SK-N-MC (cell line): ENCODE measurements at places on chromosomes 12 and 14.

DNA sequence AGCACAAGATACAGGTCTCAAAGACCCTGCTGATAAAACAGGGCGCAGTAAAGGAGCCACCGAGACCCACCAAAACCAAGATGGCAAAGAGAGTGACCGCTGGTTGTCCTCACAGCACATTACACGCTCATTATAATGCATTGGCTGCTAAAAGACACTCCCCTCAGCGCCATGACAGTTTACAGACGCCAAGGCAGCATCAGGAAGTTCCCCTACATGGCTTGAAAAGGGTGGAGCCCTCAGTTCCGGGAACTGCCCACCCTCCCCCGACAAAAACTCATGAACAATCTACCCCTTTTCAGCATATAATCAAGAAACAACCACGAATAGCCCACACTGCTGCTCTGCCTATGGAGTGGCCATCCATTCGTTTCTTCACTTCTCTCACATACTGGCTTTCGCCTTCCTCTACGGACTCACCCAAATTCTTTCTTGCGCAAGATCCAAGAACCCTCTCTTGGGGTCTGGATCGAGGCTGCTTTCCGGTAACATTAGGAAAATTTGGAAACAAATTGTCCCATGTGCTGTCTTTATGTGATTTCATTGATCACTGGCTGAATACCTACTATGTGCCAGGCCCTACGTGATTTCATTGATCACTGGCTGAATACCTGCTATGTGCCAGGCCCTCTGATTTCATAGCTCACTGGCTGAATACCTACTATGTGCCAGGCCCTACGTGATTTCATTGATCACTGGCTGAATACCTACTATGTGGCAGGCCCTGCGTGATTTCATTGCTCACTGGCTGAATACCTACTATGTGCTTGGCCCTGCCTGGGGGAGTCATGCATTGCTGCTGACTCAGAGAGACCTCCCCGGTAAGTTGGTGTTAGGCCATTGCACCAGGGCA, 126.4 kb downstream of the PIWIL1 start:
- DNase-seq = no peak

DNA sequence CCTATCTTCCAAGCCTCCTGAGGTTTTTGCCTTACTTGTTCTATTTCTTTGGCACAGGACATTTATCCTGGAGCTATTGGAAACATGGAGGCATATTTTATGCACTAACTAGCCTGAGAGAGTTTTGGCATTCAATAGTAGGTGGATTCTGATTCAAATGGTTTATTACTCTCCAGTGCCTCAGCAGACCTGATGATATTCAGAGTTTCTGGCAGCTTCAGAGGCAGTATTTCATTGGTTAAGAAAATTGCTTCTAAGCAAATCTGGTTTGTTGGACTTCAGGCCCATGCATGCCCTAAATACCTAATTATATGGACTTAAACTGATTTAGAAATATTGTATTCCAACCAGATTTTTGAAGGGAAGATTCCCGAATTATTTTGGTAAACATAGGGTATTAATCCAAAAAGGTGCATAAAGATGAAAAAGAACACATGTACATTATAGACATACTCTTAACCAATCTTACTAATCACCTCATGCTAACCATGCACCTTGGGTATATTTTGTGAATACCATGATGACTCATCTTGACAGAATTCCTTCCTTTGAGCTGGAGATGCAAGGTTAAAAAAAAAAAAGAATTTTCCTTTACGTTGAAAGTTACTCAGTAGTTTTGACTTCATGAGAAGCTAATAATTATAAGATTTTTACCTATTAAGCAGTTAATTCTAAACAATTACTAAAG, 44.3 kb upstream of the KTN1 start:
- no peak for DNase-seq

- no peak for DNase-seq
Measured at GRCh38 chr14:66425402-66425801, 60.8 kb upstream of the CCDC196 start.

GRCh38 chr12:124515981-124516380, 51.4 kb downstream of the NCOR2 start:
- no peak for DNase-seq

DNA sequence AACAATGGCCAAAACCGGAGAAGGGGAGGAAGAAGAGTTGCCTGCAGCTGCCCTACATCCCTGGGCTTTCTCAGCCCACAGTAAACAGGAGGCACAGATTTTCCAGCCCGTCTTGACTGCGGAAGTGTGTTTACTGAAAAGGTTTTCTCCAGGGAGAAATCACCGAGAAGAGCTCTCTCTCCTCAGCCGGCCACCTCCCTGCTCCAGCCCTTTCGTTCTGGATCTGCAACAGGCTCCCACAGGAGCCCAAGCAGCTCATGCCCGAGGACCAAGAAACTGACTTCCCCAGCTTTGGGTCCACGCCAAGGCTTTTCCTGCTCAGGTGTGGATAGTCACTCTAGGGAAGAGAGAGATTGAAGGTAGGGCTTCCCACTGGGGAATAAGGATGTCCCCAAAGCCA, 61.7 kb downstream of the BCL11B start:
- no peak for DNase-seq

DNA sequence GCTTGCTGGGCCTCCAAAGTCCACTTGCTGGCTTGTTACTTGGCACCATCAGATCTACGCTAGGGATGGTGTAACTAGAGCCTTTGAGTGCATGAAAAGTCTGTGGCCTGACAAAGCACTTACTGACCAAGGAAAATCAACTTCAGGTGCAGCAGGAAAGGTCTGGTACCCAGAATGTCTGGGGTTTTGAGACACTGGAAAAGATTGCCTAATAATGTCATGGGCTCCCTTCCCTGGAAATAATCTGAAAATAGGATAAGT, 106.7 kb downstream of the ZFP36L1 start:
- no peak for DNase-seq

DNA sequence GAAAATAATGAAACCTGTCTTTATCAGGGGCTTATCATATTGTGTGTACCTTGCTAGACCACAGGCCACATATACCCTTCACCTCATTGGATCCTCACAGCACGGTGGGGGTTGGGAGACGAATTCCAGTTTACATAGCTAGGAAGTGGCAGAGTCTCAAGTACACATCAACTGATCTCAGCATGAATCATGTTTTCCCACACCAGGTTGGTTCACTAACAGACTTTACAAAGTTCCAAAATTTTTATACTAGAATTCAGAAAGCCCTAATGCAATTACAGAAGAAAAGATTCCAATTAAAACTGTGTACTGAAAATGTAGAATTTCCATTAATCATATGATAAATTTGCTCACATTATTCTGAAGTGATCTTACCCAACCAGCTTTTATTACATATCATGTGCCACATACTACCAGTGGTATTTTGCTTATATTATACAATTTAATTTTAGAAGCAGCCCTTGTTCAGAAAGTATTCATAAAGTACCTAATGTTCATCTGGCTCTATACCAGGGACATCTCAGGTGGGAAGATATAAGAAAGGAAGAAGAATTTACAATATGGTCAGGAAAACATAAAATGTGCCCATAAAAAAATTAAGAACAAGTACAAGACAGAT, 196.2 kb downstream of the ITPR2 start:
- DNase-seq = no peak

- DNase-seq = no peak
Measured at GRCh38 chr12:92085736-92086040, 60.0 kb downstream of the BTG1 start.

GRCh38 chr12:67741270-67741669, 92.7 kb downstream of the DYRK2 start:
- DNase-seq = no peak

- DNase-seq = no peak
Measured at GRCh38 chr12:43880547-43880946, 44.7 kb downstream of the TMEM117 start.

GRCh38 chr12:87943762-87944161, 85.4 kb downstream of the C12orf50 start:
- DNase-seq = no peak

GRCh38 chr12:72570601-72571000, 298.4 kb downstream of the TRHDE start:
- DNase-seq = no peak

GRCh38 chr14:105205673-105206208, 24.6 kb upstream of the NUDT14 start:
- DNase-seq = no peak

DNA sequence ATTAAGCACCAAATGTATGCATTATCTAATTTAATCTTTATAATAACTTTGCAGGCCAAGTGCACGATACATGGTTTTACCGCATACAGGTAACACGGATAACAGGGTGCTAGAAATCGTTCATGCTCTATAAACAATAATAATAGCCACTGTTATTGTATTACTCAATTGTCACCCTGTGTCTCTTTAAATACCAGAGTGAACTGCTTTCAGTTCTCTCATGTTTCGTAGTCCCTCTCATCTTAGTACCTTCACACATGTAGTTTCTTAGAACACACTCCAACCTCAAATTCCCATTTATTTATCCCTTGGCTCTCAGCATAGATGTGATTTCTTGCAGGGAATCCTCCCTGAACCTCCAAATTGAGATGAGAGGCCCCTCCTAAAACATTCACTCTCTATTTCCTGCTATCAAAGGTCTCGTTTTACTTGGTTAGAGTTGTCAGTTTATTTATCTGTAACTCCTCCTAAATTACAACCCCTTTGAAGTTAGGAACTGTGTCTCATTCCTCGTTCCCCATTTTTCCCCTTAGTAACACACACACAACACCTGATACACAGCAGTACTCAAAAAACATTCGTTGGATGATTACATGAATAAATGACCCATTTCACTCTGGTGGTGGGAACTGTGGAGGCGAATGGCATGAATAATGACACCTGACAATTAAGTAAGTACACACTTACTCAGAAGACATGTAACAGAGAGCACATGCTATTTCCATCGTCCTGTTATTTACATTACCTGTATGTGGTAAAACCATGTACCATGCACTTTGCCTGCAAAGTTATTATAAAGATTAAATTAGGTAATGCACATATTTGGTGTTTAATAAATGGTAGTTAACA, 134.6 kb downstream of the BTG1 start:
- DNase-seq = no peak

DNA sequence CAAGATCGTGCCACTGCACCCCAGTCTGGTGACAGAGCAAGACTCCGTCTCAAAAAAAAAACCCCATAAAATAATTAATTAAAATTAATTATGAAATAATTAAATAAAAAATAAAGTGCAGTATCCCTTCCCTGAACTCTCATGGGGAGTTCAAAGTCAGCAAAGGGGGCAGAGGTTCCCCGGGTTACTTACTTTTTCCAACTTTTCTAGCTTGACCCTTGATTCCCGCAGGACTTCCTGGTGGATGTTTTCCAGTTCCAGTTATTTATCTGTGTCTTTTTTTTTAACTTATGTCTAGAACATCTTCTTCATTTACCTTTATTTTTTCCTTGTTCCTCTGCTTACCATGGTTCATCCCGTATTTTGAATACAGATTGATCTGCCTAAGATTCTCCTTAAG, 197.4 kb downstream of the EPS8 start:
- no peak for DNase-seq

GRCh38 chr14:74505831-74506230, 12.3 kb downstream of the ISCA2 start:
- DNase-seq = no peak

DNA sequence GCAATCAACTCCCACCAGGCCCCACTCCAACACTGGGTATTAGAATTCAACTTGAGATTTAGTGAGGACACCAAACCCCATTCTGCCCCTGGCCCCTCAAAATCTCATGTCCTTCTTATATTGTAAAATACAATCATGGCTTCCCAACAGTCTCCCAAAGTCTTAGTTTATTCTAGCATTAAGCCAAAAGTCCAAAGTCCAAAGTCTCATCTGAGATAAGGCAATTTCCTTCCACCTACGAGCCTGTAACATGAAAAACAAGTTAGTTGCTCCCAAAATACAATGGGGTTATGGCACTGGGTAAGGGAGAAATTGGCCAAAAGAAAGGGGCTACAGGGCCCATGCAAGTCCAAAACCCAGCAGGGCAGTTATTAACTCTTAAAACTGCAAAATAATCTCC, 46.6 kb upstream of the TMTC1 start:
- DNase-seq = no peak

GRCh38 chr12:130220706-130221100, 58.4 kb downstream of the FZD10 start:
- DNase-seq = no peak

DNA sequence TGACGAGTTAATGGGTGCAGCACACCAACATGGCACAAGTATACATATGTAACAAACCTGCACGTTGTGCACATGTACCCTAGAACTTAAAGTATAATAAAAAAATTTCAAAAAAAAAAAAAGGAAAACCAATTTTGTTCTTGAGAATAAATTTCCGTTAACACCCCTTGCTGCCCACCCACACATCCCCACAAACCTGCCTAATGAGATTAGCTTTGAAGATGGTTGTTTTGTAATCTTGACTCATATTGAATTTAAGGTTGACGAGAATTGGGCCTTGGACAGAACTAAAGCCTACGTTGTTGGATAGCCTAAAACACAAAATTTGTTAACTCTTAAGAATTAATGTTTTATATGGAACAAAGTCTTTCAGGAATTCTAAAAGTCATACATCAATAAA, 52.9 kb downstream of the SYT1 start:
- no peak for DNase-seq

DNA sequence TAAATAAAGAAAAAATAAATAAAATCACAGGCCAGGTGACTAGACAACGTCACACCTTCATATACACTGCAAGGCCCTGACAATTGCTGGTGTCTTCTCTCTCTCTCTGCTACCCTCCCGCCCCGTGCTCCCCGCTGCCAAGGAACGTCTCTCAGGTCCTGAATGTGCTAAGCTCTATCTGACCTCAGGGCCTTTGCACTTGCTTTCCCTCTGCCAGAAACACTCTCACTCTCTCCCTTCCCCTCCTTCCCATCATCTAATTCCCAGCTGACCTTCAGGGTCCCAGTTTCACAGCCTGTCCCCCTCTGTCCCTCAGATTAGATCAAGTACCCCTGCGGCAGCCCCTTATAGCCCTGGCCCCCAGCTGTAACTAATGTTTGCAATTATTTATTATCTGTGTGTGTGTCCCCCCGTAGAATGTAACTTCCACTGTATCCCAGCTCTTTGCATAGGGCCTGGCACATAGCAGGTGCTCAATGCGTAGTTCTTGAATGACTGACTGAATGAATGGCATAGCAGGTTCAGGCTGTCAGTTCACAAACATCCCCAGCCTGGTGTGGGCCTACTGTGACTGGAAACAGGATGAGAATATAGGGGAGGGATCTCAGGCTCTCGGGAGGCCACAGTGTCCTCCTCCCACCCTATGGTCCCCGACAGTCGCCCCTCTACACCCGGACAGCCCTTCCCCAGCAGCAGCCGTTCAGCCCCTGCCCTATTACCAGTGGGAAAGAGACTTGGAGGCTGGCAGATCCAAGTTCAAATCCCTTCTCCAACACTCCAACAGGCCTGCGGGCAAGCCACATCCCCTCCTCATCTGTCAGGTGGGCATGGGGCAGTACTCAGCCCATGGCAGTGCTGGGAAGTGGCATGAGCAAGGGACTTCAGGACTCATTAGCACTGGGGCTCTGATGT, 6.6 kb downstream of the BEGAIN start:
- no peak for DNase-seq

DNA sequence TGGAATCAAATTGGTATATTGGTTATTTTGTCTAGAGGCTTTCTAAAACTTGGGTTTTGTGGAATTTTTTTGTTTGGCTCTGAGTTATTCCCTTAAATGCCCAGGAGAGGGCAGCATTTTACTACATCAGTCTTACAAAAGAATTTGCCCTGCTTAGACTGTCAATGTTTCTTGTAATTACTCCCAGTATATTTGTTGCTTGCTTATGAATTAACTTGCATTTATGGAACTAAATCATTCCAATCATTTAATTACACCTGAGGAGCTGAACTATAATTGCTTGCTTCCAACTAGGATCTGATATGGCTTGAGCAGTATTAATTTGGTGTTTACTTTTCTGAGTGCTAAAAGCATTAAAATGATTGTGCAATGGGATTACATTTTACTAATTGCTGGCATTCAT, 48.7 kb downstream of the MIPOL1 start:
- no peak for DNase-seq

GRCh38 chr12:103382736-103383346, 112.9 kb downstream of the C12orf42 start:
- DNase-seq = no peak
